ENCODE measurements at places on chromosomes 2 and 18. TPM values are rescaled to one million over a fixed set of nuclear protein-coding genes. Genes with fewer than 3 reads are reported as not detected.
A peak's percentile ranks its signal among the peaks of the same experiment; 100 is the strongest.

NPC1 gene
- 173 TPM for total RNA-seq

SPP2 gene
- total RNA-seq: not detected

CYP27A1 gene
- 173 TPM for total RNA-seq

MSGN1 gene
- not detected for total RNA-seq

EFHD1 gene
- 11.1 TPM for total RNA-seq

C2orf78 gene
- total RNA-seq: not detected

GPBAR1 gene
- total RNA-seq: 0.33 TPM

DYSF gene
- 24.7 TPM for total RNA-seq

UGT1A6 gene
- 0.33 TPM for total RNA-seq

YIPF4 gene
- total RNA-seq: 21.1 TPM

KRTCAP3 gene
- 22.4 TPM for total RNA-seq

ANO7 gene
- 1.1 TPM for total RNA-seq

TCF4 gene
- total RNA-seq: 90.3 TPM

MRPL53 gene
- 87.1 TPM for total RNA-seq

RNF152 gene
- 21.3 TPM for total RNA-seq

ERBB4 gene
- total RNA-seq: 9.1 TPM

DNA sequence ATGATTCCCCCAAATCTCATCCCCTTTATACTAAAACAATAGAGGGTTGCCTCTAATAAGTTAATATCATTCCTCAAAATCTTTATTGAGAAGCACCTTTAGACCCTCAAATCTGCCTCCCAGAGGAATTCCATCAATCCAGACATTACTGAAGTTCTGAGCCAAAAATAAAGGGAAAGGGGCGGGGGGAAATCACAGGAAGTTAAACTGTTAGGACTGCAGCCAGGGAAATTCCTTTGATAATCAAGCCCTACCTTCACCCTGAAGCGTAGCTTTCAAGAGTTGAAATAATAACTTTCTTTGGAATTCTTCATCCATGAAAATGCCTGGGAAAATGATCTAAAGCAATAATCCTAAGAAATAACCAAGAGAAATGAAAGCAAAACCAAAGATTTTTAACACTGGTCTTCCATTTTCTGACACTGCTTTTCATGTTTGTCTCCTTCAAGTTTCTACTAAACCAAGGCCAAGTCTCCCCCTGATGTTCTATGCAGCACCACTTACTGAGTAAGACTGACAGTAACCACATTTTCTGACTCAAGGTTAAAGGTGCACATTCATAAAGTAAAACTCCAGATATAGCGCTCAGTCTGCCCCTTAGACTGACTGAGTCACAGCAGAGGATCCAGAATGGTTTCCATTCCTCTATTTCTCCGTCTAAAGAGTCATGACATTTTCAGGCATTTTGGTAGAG is 78.2 kb downstream of the TCF4 start:
- no peaks in the 10 kb centered on the region for H3K4me1 ChIP-seq
- peak overlapping the region; percentile 32 for H3K4me3 ChIP-seq
- H3K27me3 ChIP-seq: no peaks in the 10 kb centered on the region
- DNase-seq: no peak
- peak overlapping the region; percentile 85 for H3K27ac ChIP-seq
- no peaks in the 10 kb centered on the region for H3K36me3 ChIP-seq

GRCh38 chr2:35714883-35715282 is 640.7 kb upstream of the CRIM1 start:
- no peak overlapping the region for H3K27ac ChIP-seq
- H3K4me3 ChIP-seq: no peak overlapping the region
- no peaks in the 10 kb centered on the region for H3K36me3 ChIP-seq
- DNase-seq: no peak
- H3K27me3 ChIP-seq: no peaks in the 10 kb centered on the region
- H3K4me1 ChIP-seq: no peaks in the 10 kb centered on the region

GRCh38 chr2:1656961-1657841 is 87.1 kb downstream of the PXDN start:
- no peaks in the 10 kb centered on the region for H3K27me3 ChIP-seq
- H3K4me3 ChIP-seq: no peak overlapping the region
- peaks cover 18% of the 10 kb centered on the region for H3K36me3 ChIP-seq
- peaks cover 24% of the 10 kb centered on the region for H3K4me1 ChIP-seq
- DNase-seq: no peak
- H3K27ac ChIP-seq: peak overlapping the region; percentile 27

DNA sequence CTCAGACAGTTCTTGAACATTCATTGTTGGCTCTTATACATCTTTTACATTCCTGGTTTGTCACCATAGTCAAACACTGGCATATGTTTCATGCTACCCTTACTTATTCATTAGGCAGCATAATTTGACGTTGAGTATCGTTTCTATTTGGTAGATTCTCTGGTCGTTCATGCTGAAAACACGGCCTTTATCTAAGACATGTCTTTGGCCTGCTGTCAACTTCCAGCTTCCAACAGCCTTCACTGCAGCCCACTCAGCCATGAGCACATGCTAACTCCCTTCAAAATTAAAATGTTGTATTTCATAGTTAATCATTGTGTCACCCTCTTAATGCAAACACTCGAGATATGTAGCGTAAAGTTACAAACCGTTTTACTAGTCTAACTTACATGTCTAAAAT is 493.0 kb upstream of the NRP2 start:
- no peak overlapping the region for H3K4me3 ChIP-seq
- no peaks in the 10 kb centered on the region for H3K4me1 ChIP-seq
- H3K36me3 ChIP-seq: no peaks in the 10 kb centered on the region
- H3K27ac ChIP-seq: no peak overlapping the region
- no peaks in the 10 kb centered on the region for H3K27me3 ChIP-seq

DNA sequence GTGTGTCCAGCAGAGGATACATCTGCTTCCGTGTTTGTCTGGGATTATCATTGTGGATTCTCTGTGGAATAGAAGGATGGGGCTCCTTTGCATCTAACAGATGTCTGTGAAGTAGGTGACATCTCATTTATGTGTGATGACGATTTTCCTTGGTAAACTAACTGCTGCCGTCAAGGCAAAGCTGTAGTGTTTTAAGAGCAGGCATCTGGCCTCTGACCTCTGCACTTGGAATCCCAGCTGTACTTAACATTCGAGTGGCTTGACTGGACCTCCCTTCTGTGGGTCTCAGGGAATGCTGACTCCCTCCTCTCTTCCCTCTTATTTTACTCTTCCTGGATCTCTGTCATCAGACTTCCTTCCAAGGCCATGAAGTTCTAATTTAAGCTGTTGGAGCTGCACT is 56.4 kb downstream of the DCDC2C start:
- H3K36me3 ChIP-seq: no peaks in the 10 kb centered on the region
- no peak overlapping the region for H3K27ac ChIP-seq
- no peaks in the 10 kb centered on the region for H3K27me3 ChIP-seq
- no peak for DNase-seq

DNA sequence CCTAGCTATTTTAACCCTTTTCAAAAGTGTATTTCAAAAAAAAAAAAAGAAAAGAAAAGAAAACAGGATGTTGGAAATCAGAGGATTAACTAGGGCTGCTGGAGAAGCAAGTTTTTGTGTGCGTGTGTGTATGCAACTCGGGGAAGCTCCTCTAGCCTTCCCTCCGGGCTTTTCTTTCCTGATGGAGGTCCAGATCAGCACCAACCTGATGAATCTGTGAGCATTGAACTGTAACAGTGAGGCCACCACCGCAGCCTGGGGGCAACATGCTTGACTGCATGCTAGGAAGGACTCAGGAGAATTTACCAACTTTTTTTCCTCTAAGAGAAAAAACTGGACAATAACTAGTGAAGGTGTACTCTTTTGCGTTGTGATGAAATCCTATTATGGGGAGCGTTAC is 2.3 kb downstream of the OBSL1 start:
- no peak overlapping the region for H3K27ac ChIP-seq
- H3K27me3 ChIP-seq: no peaks in the 10 kb centered on the region
- no peak overlapping the region for H3K4me3 ChIP-seq
- H3K36me3 ChIP-seq: no peaks in the 10 kb centered on the region
- peaks cover 8% of the 10 kb centered on the region for H3K4me1 ChIP-seq

GRCh38 chr2:237889811-237890210 is 30.4 kb downstream of the RAMP1 start:
- H3K4me3 ChIP-seq: no peak overlapping the region
- DNase-seq: no peak
- H3K27me3 ChIP-seq: no peaks in the 10 kb centered on the region
- peaks cover 13% of the 10 kb centered on the region for H3K4me1 ChIP-seq
- H3K27ac ChIP-seq: no peak overlapping the region
- no peaks in the 10 kb centered on the region for H3K36me3 ChIP-seq

- H3K4me1 ChIP-seq: peaks cover 9% of the 10 kb centered on the region
- no peaks in the 10 kb centered on the region for H3K27me3 ChIP-seq
- DNase-seq: no peak
- no peak overlapping the region for H3K4me3 ChIP-seq
- peak overlapping the region; percentile 35 for H3K27ac ChIP-seq
- no peaks in the 10 kb centered on the region for H3K36me3 ChIP-seq
Measured at GRCh38 chr2:30421604-30422443, 25.2 kb upstream of the LCLAT1 start.

DNA sequence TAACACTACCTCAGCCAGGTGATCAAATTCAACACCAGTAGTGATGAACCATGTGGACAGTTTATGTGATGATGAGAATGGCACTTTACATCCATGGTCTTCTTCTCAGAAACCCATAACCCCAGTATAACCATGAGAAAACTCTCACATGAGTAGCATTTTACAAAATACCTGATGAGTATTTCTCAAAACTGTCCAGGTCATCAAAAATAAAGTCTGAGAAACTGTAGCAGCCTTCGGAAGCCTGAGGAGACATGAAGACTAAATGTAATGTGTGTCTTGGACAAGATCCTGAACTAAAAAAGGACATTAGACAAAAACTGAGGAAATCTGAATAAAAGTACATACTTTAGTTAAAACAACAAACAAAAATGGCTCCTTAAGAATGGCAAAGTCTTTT is 108.9 kb downstream of the CTNNA2 start:
- no peaks in the 10 kb centered on the region for H3K27me3 ChIP-seq
- no peak for DNase-seq
- H3K27ac ChIP-seq: no peak overlapping the region
- no peak overlapping the region for H3K4me3 ChIP-seq

DNA sequence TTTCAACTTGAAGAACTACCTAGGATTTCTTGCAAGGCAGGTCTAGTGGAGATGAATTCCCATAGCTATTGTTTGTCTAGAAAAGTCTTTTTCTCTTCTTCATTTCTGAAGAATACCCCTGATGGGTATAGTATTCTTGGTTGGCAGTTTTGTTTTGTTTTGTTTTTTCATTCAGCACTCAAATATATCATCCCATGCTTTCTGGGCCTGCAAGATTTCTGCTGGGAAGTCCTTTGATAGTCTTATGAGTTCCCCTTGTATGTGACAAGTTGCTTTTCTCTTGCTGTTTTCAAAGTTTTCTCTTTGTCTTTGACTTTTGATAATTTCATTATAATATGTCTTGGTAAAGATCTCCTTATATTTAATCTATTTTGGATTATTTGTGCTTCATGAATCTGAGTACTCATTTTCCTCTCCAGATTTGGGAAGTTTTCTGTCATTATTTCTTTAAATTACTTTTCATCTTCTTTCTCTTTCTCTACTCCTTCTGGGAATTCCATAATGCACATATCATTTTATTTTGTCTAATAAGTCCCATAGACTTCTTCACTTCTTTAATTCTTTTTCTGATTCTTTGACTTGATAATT is 101.5 kb downstream of the DSC3 start:
- no peak overlapping the region for H3K4me3 ChIP-seq
- H3K36me3 ChIP-seq: no peaks in the 10 kb centered on the region
- DNase-seq: no peak
- H3K27ac ChIP-seq: no peak overlapping the region

DNA sequence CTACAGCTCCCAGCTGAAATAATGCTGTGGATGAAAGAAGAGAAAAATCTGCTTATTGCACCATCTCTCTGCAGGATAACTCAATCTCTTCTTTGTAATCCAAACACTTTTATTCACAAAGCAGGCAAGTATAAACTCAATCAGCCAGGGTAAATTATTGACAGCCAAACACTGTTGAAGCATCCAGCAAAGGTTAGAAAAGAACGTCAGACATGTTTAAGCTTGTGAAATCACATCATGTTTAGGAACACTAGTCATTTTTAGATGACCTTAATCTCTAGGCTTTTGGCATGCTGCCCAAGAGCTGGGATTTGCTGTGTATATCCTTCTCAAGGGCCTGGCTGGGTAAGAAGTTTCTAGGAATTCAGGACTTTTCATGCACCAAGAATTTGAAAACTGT is 1148.1 kb upstream of the FANCL start:
- H3K36me3 ChIP-seq: no peaks in the 10 kb centered on the region
- no peak for DNase-seq

GRCh38 chr18:48724939-48725338 is 186.1 kb downstream of the CTIF start:
- H3K36me3 ChIP-seq: peaks cover 4% of the 10 kb centered on the region
- no peak for DNase-seq
- H3K27me3 ChIP-seq: no peaks in the 10 kb centered on the region
- no peak overlapping the region for H3K27ac ChIP-seq
- no peak overlapping the region for H3K4me3 ChIP-seq

DNA sequence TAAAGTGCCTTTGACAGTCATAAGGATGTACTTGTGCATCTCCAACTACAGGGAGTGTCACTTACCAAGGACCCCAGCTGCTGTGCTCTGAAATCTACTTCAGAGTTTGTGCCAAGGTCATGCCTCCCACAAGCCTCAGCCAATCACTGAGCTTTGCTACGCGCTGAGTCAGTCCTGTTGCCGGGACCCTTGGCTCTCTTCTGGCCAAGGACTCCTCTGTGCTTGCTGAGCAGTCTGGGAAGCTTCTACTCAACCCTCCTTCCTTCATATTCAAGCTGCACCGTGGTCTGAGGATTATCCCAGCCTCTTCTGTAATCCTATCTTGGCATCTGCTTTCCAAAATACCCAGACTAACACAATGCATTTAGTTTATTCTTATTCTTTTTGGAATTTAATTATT is 398.9 kb upstream of the FANCL start:
- H3K4me3 ChIP-seq: no peak overlapping the region
- no peaks in the 10 kb centered on the region for H3K27me3 ChIP-seq
- no peak overlapping the region for H3K27ac ChIP-seq
- H3K4me1 ChIP-seq: no peaks in the 10 kb centered on the region
- DNase-seq: no peak
- no peaks in the 10 kb centered on the region for H3K36me3 ChIP-seq

- no peaks in the 10 kb centered on the region for H3K4me1 ChIP-seq
- no peaks in the 10 kb centered on the region for H3K27me3 ChIP-seq
- no peak overlapping the region for H3K27ac ChIP-seq
- DNase-seq: no peak
Measured at GRCh38 chr2:122804494-122804893, 1049.0 kb downstream of the TSN start.

GRCh38 chr2:66370824-66371223 is 64.1 kb upstream of the MEIS1 start:
- no peak for DNase-seq
- H3K36me3 ChIP-seq: no peaks in the 10 kb centered on the region
- no peak overlapping the region for H3K4me3 ChIP-seq
- no peaks in the 10 kb centered on the region for H3K27me3 ChIP-seq
- no peak overlapping the region for H3K27ac ChIP-seq
- H3K4me1 ChIP-seq: no peaks in the 10 kb centered on the region

DNA sequence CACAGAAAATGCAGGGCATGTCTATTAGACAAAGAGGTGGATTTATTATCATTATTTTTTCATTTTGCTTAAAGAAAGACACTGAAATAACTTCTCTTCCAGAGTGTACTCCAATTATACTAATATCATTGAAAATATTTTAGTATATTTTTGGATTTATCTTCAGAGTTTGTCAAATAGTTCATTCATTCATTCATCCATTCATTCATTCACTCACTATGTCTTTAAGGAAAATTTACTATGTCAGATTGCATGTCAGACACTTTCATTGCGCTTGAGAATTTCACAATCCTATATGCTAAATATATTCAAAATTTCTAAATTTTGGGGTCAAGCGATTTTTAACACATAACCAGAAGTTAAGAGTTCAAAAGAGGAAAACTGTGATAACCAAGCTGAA is 479.1 kb downstream of the ZEB2 start:
- no peak overlapping the region for H3K4me3 ChIP-seq
- H3K4me1 ChIP-seq: no peaks in the 10 kb centered on the region
- DNase-seq: no peak
- H3K27me3 ChIP-seq: no peaks in the 10 kb centered on the region
